ENCODE measurements at places on chromosomes 5 and 9.

GRCh38 chr5:172975289-172975688 lies 8.3 kb upstream of the ATP6V0E1 start:
- DNase-seq = no peak

GRCh38 chr9:129322022-129322621 lies 144.1 kb upstream of the IER5L start:
- no peak for DNase-seq

- DNase-seq = peak; percentile 55
Measured at GRCh38 chr5:180380856-180381255, 27.7 kb upstream of the GFPT2 start.

DNA sequence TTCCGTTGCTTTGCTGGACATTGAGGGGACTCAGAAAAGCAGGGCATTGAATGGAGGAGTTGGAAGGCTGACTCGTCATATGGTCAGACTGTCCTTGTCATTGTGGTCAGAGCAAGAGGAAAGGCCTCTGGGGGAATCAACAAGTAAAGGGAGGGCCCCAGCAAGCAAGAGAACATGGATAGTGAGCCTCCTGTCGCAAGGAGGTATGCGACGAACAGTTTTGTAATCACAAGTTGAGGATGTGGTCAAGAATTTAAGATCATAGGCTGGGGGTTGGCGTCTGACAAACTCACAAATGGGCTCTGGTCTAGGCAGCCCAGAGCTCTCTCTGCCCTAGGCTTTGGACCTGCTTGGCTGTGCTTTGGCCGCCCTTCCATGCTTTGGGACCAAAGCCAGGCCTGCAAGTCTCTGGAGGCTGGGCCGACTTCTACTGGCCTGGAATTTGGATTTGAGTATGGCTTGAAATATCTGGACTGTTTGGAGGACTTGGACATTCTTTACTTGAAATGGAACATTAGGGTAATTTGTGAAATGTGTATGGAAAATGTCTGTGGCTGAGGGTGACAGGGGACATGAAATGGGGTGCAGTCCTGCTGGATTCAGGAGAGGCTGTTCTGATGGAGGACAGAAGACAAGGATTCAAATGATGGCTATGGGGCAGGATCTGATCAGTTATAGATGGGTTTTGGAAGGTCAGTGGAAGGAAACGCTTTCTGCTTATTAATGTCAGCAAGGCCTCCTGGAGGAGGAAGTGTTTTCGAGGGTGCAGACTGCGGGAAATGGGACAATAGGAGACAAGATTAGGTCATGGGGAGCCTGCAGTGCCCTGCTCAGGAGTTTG lies 19.2 kb upstream of the NDST1 start:
- peak; percentile 48 for DNase-seq

- no peak for DNase-seq
Measured at GRCh38 chr5:105806596-105806995, 1864.1 kb downstream of the EFNA5 start.

GRCh38 chr9:109477258-109478050 lies 20.7 kb downstream of the PTPN3 start:
- no peak for DNase-seq

DNA sequence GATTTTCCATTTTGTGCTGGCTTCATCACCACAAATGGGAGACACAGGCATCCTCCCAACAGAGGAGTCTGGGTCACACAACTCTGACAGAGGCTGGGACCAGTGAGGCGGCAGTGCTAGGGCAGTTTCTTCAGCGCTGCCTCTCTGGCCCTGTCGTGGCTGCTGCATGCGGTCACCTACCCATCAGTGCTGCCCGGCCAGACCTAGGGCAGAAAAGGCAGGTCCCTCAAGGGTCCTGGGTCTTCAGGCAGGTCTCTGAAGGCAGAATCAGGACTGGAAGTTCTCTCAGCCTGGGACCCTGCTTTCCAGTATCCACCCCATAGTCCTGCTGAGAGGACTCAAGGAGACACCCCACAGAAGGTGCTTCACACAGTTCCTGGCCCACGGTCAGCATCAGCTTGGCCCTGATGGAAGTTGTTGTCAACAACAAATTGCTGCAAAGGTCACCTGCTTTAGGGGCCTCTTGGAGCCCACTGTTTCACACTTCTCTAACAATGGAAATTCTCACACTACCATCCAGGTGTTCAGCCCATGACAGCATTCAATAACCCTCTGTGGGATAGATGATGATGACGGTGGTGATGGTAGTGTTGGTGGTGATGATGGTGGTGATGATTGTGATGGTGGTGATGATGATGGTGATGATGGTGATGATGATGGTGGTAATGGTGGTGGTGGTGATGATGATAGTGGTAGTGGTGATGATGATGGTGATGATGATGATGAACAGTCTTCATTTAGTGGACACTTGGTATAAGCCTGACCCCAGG lies 146.4 kb upstream of the PPP1R26 start:
- no peak for DNase-seq

GRCh38 chr5:80569961-80570786 lies at the start of gene ANKRD34B:
ANKRD34B (minus strand) TSS chr5:80570280; CDS start chr5:80560019, 10,261 bp downstream.
- no peak for DNase-seq

DNA sequence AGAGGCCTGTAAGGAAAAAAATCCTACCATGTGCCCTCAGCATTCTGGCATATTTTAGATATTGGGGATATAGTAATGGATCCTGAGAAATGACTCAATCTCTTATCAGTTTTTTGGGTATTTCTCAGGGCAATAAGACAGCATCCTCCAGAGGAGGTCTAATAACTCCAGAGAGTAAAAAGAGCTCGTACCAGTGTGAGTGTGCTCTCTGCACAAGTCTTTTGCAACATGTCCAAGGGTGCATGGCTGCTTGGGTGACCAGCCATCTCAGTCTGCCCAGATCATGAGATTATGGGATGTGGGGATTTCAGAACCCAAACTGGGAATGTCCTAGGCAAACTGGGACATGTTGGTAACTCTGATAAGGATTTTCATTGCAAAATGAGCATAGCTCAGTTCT lies 15.3 kb downstream of the ASPN start:
- no peak for DNase-seq

DNA sequence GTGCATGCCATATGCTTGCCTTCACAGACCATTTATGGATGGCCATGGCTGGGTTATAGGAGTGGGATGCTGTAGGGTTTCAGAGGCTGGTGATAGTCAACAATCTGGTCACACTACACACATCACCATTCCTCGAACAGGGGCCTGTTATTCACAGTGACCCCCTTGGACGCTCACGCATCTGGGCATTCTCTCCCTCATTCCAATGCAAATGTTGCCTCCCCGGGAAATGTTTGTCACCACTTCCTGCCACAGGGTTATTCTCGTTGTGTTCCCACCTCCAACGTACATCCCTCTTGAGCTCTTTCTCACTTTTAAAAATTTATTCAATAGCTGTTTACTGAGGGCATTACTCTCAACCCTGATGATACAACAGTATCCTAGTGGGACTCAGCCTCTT lies 135.4 kb downstream of the SCAMP1 start:
- no peak for DNase-seq

GRCh38 chr9:21043841-21044240 lies 12.4 kb upstream of the HACD4 start:
- no peak for DNase-seq

GRCh38 chr5:35331956-35332950 lies 102.0 kb upstream of the PRLR start:
- DNase-seq = no peak

DNA sequence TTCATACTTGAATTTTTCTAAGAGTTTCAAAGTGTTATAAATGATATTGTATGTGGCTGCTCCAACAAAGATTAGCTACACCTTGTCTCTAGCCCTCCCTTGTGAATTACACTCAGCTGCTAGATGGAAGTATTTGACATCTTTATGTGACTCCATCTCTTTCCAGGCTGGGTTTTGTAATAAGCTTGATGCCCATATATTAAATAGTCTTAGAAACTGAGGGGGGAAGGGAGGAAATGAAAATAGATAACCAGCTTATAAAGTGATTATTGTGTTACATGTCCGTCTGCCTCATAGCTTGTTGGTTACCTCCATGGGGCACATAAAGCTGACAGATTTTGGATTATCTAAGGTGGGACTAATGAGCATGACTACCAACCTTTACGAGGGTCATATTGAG lies 63.4 kb downstream of the CD180 start:
- no peak for DNase-seq

- no peak for DNase-seq
Measured at GRCh38 chr5:167665841-167666375, 625.5 kb upstream of the WWC1 start.

DNA sequence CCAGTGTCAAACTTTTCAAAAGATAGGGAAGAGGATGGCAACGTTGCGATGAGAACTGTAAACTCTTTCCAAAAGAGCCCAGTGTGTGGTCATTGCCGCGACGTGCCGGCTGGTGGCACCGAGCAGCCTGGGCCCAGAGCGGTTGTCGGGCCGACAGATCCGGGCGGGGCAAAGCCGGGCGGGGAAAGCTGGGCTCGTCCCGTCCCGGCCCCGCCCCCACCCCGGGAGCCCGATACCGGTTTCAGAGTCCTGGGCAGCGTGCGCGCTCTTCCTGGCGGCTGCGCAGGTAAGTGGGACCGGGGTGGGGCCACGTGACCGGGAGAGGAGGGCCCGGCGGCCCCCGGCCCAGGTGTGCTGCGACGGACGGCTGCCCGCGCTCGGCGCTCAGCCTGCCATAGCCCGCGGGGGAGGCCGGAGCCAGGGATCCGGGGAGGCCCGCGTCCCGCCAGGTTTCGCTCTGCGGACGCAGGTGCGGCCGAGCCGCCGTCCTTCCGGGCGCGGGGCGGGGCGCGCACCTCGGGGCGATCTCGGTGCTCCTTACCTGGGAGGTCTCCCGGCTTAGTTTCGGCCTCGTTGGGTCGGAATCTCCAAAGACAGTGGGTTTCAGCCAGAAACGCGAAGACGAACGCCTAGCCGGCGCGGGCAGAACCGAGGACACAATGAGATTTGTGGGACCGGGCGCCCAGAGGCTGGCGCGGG lies at the start of gene MARVELD2:
Gene MARVELD2, plus strand, starts transcription at position 232 of the 699 bp plus-strand sequence. CDS start 4,270 bp downstream, outside the sequence.
- peak; percentile 8 for DNase-seq

DNA sequence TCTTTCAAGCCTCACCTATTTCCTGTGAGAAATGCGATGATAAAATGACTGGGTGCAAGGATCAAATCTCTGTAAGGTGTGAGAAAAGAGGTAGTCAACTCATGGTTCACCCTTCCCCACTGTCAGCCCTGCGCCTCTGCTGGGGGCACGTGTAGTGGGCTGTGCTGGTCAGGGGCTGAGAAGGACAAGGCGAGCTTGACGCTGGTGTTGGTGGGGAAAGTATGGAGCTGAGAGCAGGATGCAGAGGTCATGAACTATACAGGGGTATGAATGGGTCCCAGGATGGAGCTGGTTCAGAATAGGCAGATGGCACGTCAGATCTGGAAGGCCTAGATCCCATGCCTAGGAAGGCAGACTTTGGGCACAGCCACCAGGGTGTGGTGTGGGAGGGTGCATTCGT lies 20.6 kb downstream of the PITX1 start:
- DNase-seq = no peak

GRCh38 chr5:31577438-31577837 lies 45.3 kb downstream of the C5orf22 start:
- DNase-seq = no peak

GRCh38 chr5:143896966-143897365 lies 85.0 kb downstream of the HMHB1 start:
- DNase-seq = no peak

DNA sequence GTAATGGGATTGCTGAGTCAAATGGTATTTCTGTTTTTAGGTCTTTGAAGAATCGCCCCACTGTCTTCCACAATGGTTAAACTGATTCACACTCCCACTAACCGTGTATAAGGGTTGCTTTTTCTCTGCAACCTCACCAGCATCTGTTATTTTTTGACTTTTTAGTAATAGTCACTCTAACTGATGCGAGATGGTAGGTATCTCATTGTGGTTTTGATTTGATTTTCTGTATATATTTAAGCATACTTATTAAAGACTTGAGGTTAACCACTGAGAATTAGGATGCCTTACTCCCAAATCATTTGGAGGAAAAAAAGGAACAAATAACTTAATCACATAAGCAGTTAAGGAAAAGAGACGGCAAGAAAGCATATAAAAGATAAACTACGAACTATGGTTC lies 181.6 kb upstream of the FST start:
- no peak for DNase-seq

GRCh38 chr5:100950985-100951384 lies 47.9 kb upstream of the ST8SIA4 start:
- DNase-seq = no peak

DNA sequence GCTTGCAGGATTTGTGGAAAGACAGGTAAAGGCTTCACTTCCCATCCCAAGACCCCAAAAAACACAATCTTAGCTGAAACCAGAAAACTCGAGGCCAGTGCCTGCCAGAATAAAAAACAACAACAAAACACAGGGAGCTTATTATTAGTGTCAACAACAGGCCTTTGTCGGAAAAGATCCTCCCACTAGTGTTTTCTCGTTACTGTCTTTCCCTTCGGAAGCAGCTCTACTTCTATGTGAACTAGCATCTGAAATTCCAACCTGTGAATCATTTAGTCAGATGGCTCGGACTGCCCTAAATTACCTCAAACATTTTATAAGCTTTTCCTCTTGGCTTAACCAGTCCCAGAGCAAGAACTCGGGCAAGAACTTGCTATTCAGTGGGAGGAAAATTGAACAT lies 122.2 kb upstream of the GNA14 start:
- DNase-seq = no peak

DNA sequence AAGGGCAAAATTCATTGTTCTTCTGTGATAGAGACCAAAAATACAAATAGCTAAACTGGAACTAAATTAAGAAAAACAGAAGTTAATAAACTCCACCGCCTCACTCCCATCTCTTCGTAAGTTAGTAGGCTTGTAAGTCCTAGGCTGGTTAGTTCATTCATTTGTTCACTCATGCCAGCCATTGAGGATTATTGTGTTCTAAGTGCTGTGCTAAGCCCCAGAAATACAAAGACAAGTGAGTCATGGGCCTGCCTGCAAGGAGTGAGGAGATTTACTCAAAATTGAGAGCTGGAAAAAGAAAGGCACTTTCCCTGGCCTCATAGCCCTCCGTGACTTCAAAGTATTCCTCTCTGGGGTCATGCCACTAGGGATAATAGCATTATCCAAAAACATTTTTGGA lies 8.5 kb downstream of the DOCK8 start:
- DNase-seq = no peak

DNA sequence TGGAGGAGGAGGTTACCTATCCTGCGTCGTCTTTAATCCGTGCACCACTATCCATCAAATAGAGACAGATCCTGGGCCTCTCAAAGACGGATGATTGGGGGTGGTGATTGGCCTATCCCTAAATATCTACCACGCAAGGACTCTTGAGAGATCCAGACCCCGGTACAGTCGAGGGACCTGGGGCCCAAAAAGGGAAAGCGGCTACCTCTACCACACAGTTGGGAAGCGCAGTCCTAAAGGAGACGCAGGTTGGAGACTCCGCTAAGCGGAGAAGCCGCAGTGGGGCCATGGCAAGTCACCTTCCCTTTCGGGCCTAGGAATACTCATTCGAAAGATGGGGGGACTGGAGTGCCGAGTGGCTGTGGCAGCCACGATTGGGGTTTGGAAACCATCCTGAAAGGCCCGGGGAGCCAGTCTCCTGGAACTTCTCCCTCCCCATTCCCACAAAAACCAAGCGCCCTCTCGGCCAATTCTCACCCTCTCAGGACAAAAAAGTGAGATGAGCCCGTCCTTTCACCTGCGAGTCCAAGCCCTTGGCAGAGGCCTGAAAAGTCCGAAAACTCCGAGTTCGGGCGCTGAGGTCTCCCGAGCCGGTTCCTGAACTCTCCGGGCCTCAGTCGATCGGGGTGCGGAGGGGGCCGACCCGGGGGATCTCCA lies 499 bp upstream of the FOXE1 start:
- no peak for DNase-seq

Data from hindlimb muscle (tissue), 1 donor.